ENCODE measurements at places on chromosomes 1 and 21.

DNA sequence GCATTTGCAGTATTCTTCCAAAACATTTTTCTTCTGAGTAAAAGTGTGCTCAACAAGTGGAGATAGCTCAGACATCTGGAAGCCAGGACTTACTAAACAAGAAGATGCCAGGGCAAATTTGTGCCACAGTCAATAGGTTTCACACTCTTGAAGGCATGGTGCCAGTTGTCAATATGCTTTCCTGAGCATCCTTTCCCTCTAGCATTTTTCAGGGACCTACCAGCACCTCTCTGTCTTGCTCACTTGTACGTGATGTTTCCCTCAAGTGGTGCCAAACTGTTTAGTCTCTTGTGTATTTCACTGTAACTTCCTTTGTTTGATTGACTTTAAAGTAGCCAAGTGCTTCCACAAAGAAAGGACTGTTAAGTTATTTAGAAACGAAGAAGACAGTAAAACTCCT, 194.0 kb upstream of the SGIP1 start:
- DNase-seq = no peak

DNA sequence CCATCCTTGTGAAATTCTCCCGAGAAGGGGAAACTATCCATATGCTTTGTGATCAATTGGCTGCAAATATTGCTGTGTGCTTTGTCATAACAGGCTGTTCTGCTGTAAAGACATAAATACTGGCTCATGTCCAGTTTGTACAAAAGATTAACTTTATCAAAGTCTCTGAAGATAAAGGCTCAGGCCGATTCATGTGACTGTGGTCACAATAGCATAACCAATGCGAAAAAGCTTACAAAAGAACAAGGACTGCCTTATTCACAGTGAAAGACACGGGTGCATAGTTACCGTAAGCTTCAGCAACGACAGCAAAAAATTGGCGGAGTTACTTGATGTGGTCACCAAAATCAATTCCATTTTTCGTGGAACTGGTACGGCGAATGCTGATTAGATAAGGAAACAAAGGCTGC, 173.6 kb upstream of the CHRM3 start:
- no peak for DNase-seq

DNA sequence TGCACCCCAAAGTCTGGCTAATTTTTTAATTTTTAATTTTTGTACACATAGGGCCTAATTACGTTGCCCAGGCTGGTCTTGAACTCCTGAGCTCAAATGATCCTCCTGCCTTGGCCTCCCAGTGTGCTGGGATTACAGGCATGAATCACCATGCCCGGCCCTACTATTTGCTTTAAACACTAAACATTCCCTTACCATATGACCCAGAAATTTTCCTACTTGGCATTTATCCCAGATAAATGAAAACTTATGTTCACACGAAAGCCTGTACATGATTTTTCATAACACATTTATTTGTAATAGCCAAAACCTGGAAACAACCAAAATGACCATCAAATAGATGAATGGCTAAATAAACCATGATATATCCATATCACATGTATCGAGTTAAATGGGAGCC, 35.8 kb downstream of the NDUFS5 start:
- no peak for DNase-seq

DNA sequence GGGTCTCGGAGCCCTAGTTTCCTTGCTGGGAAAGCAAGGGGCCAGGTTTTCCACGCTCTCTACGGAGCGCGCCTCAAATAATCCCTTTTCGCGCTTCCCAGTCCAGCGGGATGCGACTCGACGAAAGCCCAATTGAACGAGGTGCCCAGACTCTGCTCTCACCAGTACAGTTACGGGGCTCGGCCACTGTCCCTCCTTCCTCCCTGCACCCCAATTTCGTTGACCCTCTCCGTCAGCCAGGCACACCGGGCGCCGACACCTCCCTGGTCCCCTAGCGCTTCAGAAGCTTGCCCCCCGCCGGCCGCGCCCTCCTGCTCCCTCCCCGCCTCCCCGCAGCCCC, 389 bp downstream of the SEMA6C start:
- no peak for DNase-seq

- DNase-seq = no peak
Measured at GRCh38 chr1:206606867-206607266, 5.4 kb downstream of the EIF2D start.

DNA sequence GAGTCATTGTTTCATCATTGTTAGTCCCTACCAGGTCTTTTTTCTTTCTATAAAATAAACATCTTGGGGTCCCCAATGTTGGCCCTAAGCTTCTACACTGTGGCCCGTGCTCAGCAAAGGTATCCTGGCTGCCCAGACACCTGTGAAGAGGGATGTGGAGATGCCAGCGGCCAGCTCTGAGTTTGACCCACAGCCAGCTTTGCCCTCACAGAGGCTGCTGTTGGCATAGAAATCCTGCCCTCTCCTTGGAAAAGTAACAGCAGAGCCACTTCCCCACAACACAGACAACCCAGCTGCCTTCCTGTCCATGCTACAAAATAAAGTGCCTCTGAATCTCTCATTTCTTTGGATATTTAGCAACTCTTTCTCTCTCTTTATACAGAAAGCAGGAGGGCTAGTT, 6.0 kb downstream of the TRIM62 start:
- no peak for DNase-seq

GRCh38 chr1:5915587-5916571, 76.3 kb downstream of the NPHP4 start:
- no peak for DNase-seq

- DNase-seq = no peak
Measured at GRCh38 chr21:44057960-44058651, 46.0 kb downstream of the TRAPPC10 start.

DNA sequence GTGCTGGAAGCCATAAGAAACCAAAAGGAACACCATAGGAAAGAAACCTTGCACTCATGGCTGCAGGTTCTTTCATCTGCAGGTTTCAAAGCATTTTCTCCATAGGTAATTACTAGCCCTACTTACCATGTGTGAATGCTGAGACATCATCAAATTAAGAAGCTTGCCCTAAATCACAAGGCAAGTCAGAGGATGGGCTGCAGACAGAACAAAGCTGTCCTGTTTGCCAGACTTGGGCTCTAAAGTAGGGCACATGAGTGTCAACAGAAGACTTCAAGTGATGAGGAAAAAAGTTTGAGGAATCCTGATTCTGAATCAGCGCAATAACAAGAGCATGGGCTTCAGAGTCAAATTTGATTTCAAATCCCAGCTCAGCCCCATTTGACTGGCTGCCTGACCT, 5.8 kb upstream of the EPS15 start:
- DNase-seq = no peak

DNA sequence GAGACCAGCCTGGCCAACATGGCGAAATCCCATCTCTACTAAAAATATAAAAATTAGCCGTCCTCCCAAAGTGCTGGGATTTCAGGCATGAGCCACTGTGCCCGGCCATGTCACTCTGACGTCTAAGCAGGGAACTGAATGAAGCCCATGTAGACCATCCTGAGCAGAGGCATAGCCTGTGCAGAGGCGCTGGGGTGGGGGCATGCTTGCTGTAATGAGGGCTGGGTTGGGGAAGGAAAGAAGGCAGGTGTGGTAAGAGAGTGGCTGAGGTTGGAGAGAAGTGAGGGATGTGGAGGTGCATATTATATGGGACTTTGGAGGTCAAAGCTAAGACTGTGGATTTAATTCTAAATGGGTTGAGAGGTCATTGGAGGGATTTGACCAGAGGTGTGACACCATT, 47.1 kb upstream of the SCMH1 start:
- no peak for DNase-seq

GRCh38 chr1:109509176-109510134, at the start of gene AMIGO1:
Gene AMIGO1, minus strand, starts transcription at chr1:109509727. Its CDS starts 815 bp downstream, at chr1:109508912.
- DNase-seq = no peak

DNA sequence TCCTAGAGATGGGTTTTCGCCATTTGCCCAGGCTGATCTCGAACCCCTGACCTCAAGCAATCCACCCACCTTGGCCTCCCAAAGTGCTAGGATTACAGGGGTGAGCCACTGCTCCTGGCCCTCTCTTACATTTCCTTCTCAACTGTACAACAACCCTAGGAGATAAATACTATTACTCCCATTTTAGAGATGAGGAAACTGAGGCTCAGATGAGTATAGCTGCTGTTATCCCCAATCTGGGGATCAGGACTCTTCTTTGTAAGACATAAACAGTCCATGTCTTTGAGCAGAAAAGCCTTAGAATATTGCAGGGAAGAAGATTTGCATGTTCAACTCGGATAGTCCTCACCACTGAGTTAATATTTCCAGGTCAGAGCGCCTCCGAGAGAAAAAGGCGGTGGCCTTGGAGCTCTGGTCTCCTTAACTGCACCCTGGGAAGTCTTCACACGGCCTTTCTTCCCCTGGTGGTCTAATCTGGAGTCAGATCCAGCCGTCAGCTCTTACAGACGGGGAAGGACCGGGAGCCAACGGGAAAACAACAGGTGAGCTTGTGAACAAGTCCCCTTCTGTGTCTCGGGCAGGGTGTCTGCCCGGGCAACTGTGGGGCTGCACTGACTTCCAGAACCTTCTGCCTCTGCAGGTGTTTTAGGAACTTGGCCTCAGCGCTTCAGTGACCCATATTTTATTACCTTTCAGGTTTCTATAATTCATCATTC, 5.9 kb upstream of the OLIG1 start:
- no peak for DNase-seq

- DNase-seq = no peak
Measured at GRCh38 chr1:8651236-8651890, 166.1 kb downstream of the RERE start.

DNA sequence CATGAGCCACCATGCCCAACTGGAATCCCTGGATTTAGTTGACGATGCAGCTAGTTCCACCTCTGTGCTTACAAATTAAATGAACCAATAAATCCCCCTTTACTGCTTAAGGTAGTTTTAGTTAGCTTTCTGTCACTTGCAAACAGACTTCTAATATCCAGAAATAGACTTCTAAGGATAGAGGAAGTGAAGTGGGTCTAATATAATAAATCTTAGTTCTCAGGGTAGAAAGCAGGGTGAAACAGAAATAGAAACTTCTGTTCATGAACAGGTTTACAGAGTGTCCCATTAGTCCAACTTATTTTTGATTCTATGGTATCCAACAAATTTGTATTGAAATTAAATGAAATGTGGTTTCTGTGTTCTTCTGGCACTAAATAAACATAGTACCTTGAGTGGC, 20.1 kb downstream of the BCAS2 start:
- DNase-seq = no peak

DNA sequence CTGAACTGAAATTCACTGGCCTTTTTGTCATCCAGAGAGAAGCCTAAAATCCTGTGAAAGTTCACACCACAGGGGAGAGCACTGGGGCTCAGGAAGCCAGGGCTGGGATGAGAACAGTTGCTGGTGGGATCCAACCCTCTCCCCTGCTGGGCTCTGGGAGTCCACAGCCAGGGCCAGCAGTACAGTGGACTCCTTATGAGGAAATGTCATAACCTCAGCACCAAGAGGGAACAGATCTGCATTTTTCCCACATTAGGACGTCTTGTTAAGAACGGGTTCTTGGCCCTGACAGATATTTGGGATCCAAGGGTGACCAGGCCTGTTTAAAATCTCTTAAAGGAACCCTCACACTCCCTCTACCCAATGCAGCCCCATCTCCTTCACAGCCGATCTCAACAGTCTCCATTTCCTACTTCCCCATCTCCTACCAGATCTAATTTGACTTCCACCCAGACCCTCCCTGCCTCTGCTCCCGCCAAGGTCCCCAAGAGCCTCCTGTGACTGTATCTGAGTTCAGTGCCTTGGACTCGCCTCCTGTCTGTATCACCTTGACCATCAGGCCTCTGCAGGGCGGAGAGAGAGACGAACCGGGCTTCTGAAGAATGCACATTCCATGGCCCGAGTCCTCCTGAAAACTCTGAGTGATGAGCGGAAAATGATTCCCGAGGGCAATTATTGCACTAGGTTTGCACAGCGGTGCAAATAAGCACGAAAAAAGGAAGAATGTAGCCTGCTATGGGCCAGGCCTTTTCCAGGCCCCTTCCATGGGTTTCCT, 159.9 kb downstream of the TRABD2B start:
- DNase-seq = no peak

DNA sequence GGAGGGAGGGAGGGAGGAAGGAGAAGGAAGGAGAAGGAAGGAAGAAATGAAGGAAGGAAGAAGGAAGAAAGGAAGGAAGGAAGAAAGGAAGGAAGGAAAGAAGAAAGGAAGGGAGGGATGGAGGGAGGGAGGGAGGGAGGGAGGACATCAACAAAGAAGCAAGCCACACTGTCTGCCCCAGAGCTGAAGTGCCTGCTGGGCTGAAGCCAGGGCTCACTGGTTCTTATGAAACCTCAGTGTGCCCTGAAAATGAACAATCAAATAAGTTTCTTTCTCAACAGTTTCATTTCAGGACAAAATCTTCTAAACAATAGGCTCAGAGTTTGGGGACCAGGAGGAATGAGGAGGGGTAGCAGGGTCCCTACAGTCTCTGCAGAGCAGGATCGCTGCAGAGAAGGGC, 21.1 kb downstream of the ARHGEF19 start:
- DNase-seq = no peak

DNA sequence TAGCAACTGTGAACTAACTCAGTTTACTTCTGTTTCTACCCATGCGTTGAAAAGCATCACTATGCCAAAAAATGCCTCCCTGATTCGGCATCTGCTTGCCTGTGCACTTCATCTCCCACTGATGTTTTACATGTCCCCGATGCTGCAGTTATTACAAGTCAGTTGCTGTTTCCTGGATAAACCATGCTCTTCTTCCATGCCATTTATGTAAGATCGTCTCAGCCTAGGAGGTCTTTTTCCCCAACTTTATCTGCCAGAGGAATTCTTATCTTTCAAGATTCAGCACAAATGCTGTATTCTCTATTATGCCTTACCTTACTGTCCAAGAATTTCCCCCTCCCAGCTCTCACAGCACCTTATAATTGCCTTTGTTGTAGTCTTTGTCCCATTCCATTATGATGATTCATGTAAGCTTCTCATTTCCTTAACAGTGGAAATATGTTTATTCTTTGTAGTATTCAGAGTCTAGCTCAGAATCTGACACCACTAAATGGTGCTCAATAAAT, 30.0 kb downstream of the PRKACB start:
- no peak for DNase-seq

DNA sequence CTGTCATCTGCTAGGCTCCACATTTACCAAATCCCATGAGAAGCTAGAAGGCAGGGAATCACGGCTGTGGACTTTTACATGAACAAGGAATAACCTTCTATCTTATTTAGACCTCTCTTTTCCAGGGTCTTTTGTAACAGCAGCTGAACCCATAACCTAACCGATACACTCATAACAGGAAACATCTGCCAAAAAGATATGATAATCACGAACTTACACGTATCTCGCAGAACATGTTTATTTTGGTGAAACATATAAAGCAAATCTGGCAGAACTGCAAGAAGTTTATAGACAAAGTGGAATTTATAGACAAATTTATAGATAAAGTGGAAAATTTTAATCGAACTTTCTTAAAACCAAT, 20.4 kb downstream of the TINAGL1 start:
- DNase-seq = no peak

- no peak for DNase-seq
Measured at GRCh38 chr1:176222196-176222595, 15.1 kb upstream of the COP1 start.
